Glutamatergic neuron (in vitro differentiated cells): ENCODE measurements at places on chromosomes 1 and 21. TPM values are rescaled to one million over a fixed set of nuclear protein-coding genes. Genes with fewer than 3 reads are reported as not detected.

Gene OSCP1
- 6.3 TPM for total RNA-seq

- H3K36me3 ChIP-seq: no peaks in the 10 kb centered on the region
- no peaks in the 10 kb centered on the region for H3K27me3 ChIP-seq
- H3K4me1 ChIP-seq: no peaks in the 10 kb centered on the region
- H3K27ac ChIP-seq: no peak overlapping the region
- no peak for DNase-seq
Observed at GRCh38 chr1:157540160-157540748, 12.1 kb downstream of the FCRL5 start.

- no peak for DNase-seq
- no peak overlapping the region for H3K27ac ChIP-seq
- H3K4me3 ChIP-seq: no peak overlapping the region
- peaks cover 8% of the 10 kb centered on the region for H3K27me3 ChIP-seq
- H3K4me1 ChIP-seq: no peaks in the 10 kb centered on the region
Observed at GRCh38 chr1:2784854-2785630, 16.5 kb downstream of the TTC34 start.

DNA sequence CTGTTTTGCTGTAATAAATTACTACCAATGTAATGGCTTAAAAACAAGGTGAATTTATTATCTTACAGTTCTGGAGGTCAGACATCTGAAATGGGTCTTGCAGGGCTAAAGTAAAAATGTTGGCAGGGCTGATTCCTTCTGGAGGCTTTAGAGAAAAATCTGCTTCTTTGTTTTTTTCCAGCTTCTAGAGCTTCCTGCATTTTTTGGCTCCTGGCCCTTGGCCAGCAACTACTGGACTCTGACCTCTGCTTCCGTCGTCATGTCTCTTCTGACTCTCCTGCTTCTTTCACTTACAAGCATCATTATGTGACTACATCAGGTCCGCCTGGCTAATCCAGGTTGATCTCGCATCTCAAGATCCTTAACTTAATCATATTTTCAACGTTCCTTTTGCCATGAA is 350.9 kb downstream of the S1PR1 start:
- no peak for DNase-seq
- no peaks in the 10 kb centered on the region for H3K4me1 ChIP-seq
- H3K36me3 ChIP-seq: no peaks in the 10 kb centered on the region

DNA sequence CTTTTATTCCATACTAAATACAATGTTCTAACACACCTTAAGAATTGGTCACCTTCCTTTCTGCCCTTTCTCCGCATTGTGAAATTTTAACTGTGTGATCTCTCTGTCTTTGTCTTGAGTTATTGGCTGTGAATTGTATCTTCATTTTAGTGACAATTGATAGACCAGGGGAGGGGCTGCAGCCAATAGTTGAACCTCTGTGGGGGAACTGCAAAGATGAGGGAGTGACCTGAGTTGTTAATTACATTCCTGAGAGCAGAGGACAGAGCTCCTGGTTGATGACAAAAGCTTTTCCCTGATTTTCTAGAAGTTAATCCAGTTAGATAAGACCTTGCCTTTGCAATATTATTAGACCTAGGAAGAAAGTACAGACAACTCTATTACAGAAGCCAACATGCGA is 1535.7 kb downstream of the BRINP3 start:
- no peak overlapping the region for H3K27ac ChIP-seq
- DNase-seq: no peak
- no peaks in the 10 kb centered on the region for H3K4me1 ChIP-seq
- no peaks in the 10 kb centered on the region for H3K27me3 ChIP-seq

DNA sequence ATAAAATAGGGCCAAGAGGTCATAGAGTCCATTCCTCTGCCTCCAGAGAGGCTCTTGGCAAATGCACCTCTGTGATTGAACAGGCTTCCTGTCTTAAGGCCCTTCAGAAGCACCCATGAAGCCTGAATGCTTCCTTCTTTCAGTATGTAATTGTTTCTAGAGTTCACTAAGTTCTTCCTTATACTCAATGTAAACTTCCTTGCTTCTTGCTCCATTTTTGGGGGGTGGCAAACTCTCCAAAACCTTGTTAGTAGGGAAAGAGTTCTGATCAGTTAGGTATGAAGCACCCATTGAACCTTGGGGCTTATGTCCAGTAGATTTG is 102.3 kb upstream of the LPGAT1 start:
- H3K36me3 ChIP-seq: no peaks in the 10 kb centered on the region
- peaks cover 29% of the 10 kb centered on the region for H3K4me1 ChIP-seq
- peaks cover 1% of the 10 kb centered on the region for H3K27me3 ChIP-seq
- H3K4me3 ChIP-seq: no peak overlapping the region
- H3K27ac ChIP-seq: no peak overlapping the region

- no peaks in the 10 kb centered on the region for H3K4me1 ChIP-seq
- H3K27me3 ChIP-seq: peaks cover 3% of the 10 kb centered on the region
- no peak overlapping the region for H3K27ac ChIP-seq
- peaks cover 4% of the 10 kb centered on the region for H3K36me3 ChIP-seq
- DNase-seq: no peak
Observed at GRCh38 chr1:86288586-86289147, 107.5 kb downstream of the ODF2L start.

DNA sequence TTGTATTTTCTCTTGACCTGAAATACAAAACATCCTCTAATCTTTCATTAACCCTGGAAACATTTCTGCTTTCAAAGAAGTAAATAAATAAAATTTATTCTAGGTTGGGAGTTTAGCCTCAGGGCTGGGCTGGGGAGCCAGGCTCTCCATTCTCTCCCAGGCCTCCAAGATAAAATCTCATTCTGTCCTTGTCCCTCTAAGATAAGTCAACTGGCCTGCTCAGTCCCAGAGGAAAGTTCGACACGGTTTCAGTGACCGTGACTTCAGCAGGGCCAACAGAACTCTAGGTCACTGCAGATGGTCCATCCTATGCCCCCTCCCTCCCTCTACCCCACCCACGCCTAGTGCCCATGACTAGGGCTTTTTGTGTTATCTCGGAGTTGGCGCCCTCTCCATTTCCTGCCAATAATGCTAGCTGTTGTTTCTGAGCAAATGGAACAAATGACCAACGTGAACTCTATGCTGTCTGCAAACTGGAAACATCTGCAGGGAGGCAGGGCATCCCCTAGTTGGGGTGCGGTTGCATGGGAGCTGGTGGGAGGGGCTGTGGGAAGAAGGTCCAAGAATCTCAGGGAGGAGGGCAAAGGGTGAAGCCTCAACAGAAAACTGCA is 10.1 kb upstream of the ADORA3 start:
- DNase-seq: no peak
- no peaks in the 10 kb centered on the region for H3K27me3 ChIP-seq
- H3K36me3 ChIP-seq: no peaks in the 10 kb centered on the region
- no peak overlapping the region for H3K4me3 ChIP-seq

GRCh38 chr1:99445486-99445885 is 181.2 kb downstream of the PLPPR4 start:
- no peaks in the 10 kb centered on the region for H3K27me3 ChIP-seq
- H3K4me1 ChIP-seq: no peaks in the 10 kb centered on the region
- no peak for DNase-seq
- H3K36me3 ChIP-seq: no peaks in the 10 kb centered on the region
- H3K4me3 ChIP-seq: no peak overlapping the region

DNA sequence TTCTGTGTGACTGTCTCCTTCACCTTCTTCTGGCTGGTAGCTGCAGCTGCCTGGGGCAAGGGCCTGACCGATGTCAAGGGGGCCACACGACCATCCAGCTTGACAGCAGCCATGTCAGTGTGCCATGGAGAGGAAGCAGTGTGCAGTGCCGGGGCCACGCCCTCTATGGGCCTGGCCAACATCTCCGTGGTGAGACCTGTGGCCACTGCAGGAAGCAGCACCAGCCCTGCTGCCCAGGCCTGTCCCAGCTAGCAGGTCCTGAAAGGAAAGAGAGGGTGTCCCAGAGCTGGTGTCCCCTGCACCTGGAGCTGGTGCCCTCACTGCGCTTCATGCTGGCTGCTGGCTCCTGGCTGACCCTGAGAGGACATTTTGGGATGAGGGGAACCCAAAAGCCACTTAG is 5.9 kb upstream of the ATXN7L2 start:
- H3K27me3 ChIP-seq: peaks cover 17% of the 10 kb centered on the region
- H3K4me1 ChIP-seq: peaks cover 10% of the 10 kb centered on the region

Gene EDARADD
- 0.98 TPM for total RNA-seq
